Activated CD4-positive, alpha-beta T cell treated with anti-CD3 and anti-CD28 coated beads, Interleukin-2, amount 50 U/mL, for 4 hours (primary cell): ENCODE measurements at places on chromosomes 3 and 15.

DNA sequence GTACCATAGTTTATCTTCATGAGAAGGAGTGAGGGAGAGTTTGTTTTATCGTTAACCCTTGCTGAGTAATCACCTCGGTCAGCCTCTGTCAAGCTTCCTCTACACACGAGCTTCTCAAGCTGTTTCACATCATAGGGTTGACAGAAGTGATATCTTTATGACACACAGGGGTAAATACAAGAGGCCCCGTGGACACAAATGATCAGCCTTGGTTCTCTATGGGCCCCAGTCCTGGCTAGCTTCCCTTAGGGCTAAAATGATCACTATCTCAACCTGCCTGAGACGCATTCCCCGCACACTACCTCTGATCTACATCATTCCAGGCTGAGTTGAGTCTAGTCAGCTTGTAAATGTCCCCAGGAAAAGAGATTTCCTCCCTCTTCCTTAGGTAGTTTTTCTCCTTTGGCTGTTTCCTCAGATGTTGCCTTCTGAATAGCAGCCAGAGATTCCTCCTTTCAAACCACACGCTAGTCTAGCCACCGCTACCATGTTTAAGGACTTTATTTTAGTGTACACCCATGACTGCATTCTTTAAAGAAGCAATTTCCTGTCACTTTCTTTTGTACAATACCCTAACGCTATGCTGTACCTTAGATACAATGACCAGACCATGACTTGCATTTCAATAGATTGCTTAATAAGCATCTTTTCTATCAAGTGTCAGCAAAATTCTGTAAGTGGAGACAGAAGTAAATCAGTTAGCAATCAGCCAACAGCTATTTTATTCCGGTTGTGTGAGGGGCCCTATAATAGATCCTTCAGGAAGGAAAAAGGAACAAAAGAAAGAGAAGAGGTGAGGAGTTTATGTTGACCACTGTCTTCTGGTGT, 35.1 kb upstream of the PPARG start:
- no peak for DNase-seq

- no peak for DNase-seq
Measured at GRCh38 chr15:59622289-59622688, 10.7 kb downstream of the GCNT3 start.

DNA sequence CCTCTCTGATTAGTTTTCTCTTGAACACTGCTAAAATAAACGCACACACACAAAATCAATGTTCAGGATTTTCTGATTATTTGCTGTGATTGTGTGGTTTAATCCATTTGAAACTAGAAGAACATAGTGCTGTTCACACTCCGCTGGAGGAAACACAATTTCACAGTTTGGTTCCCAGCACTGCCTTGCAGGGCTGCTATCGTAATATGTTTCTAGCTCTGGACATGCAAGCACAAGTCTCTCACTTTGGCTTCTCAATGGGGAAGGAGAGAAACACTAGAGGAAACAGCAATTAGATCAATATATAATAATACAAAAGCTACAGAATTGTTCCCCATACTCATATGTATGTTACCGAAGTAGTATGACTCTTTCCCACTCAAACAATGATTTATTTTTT, 299.5 kb downstream of the NSUN3 start:
- no peak for DNase-seq

DNA sequence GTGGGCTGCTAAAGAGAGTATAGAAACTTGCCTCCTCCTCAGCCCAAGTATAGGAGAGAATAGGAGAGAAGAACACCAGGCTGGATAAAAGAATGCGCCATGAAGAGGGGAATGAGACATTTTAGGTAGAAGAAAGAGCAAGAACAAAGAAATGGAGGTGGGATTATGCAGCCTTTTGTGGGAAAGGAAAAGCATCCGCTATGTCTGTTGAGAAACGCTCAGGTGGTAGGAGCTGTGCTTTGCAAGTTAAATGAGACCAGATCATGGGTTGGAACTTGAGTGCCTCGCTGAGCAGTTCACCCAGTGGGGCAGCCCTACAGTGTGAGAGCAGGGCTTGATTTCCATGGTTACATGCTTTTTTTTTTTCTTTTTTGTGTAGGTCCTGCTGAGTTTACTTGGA, 11.5 kb upstream of the RTP1 start:
- DNase-seq = no peak

DNA sequence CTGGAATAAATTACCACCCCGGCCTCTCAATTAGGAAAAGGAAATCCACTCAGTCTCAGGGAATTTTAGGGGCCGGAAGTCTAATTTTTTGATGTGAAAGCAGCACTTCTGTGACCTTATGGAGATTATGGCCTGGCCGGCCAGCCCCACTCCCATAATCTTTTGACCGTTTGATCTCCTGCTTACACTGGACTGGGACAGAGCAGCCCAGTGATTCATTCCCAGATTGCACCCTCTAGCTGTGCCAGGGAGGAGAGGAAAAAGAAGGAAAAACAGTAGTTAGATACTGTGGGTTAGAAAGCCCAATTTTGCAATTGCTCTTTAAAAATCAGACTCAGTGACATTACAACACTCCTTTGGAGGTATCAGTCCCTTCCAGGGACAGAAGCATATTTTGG, 32.4 kb downstream of the GJD2 start:
- no peak for DNase-seq

GRCh38 chr15:68301301-68301700, 23.8 kb downstream of the FEM1B start:
- no peak for DNase-seq

GRCh38 chr15:92705764-92706163, 50.2 kb upstream of the FAM174B start:
- no peak for DNase-seq
